T1000 (cell line): ENCODE measurements at places on chromosomes 5 and 9.

DNA sequence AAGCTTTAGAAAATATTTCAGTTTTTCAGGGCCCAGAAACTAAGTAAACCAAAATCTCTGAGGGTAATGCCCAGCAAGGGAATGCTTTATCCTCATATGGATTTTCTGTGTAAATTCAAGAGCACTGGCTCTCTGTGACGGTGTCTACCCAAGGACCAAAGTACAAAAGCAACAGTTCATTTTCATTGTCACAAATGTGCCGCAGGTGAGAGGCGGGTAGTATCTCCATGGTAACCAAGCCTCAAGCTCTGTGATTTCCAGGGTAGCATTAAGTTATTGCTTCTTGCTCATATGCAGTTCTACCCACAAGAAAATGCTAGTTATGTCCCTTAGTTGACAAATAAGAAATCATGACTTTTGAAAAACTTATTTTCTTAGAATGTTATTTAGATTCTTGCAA lies 164.3 kb downstream of the MTRR start:
- no peak for DNase-seq

- no peak for DNase-seq
Observed at GRCh38 chr5:158064334-158065123, 205.6 kb upstream of the CLINT1 start.

GRCh38 chr5:16871746-16872339 lies 64.2 kb downstream of the MYO10 start:
- no peak for DNase-seq

DNA sequence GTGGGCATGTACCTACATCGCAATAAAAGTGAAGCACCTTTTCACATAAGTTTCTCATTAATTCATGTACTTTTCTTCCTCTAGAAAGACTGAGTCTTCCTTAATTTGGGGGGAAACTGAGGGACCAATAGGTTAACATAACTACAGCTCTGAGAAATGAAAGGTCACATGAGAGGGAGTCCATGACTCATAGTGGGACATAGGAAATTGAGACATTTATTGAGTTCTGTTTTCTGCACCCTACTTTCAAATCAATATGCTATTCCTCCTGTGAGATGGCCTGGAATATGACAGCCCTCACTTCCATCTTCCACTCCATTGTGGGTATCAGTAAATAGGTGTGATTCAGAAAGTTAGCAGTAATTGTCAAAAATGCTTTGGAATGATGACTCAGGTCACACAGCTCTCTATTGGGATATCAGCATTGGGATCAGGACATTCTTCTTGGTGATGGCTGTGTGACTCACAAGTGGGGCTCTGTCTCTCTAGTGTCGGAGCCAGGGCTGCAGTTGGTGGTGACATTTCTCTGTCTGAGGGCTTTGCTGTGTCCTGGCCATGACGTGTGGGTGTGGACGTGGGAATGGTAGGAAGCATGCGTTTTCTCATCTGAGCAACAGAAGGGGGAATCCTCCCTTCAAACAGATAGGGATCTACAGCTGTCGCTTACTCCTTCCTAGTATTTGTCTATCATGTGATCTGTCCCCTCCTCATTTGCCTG lies 125.0 kb downstream of the TRIO start:
- DNase-seq = peak; percentile 30

DNA sequence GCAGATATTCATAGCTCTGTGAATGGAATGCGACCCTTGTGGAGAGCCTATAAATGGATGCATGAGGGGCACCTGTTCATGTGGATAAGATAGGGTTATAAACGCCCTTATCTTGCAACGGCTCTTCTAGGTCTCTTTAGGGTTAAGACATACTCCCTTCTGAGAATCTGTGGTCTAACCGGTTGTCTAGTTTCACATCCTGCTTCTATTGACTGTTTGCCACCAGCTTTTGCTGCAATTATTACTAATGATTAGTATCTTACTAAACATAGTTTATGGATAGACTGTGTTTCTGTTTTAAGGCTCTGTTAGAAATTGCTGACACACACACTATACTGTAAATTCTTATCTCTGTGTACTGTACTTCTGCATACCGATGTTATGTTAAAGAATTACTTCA lies 198.9 kb upstream of the CYLC2 start:
- no peak for DNase-seq

DNA sequence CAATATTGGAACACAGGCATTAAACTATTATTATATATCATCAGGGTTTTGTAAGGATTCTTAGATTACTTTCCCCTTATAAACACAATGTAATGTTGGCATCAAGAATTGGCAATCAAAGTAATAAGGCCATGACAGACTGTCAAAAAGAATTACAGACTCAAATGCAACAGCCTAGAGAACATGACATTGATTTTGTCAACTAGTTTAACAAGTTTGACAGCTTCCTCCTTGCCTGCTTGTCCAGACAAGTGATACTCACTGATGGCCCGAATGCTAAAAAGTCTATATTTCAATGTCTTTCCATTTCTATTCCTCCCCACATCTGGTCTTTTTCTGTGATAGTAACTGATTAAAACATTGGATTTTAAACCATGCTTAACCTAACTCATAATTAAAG lies 6.4 kb upstream of the ANKRD31 start:
- DNase-seq = no peak

DNA sequence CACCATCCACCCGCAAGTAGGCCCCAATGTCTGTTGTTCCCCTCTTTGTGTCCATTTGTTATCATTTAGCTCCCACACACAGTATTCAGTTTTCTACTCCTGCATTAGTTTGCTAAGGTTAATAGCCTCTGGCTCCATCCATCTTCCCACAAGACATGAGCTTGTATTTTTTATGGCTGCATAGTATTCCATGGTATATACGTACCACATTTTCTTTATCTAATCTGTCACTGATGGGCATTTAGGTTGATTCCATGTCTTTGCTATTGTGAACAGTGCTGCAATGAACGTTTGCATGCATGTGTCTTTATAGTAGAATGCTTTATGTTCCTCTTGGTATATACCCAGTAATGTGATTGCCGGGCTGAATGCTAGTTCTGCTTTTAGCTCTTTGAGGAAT lies 150.4 kb downstream of the DCP2 start:
- DNase-seq = no peak

DNA sequence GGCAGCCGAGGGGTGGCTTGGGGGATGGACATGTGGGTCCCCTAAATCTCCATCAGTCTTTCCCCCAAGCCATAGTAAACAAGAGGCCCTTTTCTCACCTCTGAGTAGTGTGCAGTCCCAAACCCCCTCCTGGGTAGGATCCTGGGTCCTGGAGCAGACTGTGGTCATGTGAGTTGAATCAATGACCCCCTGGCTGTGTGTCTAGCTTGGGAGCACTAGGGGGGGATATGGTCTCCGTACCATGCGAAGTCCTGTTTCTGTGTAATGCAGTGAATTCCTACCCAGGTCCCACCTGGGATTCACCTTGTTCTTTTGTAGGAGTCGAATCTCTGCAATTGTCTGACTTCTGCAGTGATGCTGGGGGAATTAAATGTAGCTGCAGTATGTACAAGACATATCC lies 66.2 kb downstream of the FGF18 start:
- no peak for DNase-seq

DNA sequence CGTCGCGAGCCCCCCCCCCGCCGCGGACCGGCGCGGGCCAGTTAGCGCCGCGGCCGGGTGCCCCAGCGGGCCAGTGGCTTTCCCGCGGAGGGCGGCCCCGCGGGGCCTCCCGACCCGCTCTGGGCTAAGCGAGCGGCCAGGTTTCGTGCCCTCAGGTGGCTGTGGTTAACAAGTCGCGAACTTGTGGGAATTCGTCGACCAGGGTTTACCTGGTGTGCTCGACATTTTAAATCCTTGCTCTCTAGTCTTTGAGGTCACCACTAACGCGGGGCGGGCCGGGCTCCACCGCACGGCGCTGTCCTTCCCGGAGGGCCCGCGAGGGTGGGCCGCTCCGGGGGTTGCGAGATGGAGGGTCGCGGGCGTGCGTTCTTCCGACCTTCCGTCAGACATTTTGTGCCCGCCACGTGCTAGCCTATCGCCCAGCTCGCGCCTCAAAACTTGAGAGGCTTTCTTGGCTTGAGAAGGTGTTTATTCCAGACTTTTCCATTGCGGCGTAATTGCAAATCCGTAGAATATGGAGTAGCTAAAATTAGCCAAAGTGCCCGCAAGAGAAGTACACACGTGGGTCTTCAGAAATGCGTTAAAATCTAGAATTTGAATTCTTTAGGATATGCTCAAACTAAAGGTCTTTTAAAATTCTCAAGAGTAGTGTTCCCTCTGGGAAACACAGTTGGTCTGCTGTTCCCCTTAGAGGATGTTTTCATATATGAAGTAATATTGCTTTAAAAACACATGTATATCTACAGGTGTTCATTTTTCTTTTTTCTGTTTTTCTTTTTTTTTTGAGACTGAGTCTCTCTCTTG lies 2.1 kb downstream of the ANP32B start:
- no peak for DNase-seq

DNA sequence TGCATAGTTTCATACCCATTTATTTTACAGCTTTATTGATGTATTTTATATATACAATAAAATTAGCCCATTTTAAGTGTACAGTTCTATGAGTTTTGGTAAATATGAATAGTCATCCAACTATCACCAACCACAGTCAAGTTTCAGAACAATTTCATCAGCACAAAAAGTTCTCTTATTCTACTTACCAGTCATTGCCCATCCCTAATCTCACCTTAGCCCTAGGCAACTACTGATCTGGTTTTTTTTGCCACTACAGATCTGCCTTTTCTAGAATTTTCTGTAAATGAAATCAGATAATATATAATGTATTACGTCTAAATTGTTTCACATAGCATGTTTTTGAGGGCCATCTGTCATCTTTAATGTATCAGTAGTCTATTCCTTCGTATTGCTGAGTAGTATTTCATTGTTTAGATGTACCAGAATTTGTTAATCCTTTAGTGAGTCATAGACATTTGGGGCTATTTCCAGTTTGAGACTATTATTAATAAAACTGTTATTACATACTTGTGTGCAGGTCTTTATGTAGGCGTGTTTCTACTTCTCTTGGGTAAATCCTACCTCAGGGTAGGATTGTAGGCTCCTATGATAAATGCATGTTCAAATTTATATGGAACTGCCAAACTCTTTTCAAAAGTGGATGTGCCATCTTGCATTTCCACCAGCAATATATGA lies 198.5 kb upstream of the ADAMTSL1 start:
- no peak for DNase-seq
